Fibroblast of skin of right biceps (primary cell): ENCODE measurements at places on chromosomes 7 and 10.

DNA sequence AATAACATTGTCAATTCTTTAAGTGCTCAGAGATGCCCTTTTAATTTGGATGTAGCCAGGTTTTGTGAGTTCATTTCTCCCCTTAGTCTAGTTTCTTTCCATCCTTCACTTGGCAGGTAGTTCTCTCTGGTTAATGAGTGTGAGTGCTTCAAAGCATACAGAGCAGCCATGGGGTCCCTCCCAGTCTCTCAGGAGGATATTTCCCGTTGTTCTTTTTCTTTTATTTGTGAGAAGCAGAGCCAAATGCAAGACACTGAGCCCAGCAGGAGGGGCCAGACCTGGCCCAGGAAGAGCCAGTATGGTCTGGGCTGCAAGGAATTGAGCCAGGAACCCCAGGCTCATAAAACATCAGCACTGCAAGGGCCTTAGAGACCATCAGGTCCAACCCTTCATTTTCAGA lies 52.4 kb downstream of the PLCE1 start:
- no peak for DNase-seq

- peak; percentile 8 for DNase-seq
Measured at GRCh38 chr10:66625709-66626590, 299.9 kb upstream of the LRRTM3 start.

DNA sequence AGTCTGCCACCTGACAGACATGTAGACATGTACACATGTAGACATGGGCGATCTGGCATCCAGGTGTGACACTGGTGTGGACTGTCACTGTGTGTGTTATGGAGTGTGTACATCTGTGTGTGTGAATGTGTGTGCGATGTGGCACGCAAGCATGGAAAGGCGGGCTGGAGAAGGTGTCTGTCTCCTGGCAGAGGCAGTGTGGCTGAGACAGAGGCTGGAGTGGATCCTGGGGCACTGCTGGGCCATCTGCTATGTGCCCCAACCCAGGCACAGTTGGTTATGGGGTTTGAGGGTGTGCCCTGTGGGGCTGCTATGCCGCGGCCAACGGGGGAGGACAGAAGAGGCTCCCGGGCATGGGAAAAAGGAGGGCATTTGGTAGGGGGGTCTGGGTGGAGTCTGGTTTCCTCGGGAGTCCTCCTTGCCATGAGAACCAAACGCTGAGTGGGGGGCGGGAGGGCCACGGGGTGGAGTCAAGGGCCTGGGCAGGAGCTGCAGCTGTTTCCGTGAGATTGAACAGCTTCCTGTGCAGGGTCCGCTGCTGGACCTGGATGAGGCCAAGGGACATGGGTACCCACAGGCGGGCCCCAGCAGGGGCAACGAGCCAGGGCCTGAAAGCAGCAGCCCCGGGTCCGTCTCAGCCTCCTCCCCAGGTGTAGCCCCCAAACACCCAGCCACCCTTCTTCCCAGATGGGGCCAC lies 1.3 kb downstream of the ELN start:
- no peak for DNase-seq

DNA sequence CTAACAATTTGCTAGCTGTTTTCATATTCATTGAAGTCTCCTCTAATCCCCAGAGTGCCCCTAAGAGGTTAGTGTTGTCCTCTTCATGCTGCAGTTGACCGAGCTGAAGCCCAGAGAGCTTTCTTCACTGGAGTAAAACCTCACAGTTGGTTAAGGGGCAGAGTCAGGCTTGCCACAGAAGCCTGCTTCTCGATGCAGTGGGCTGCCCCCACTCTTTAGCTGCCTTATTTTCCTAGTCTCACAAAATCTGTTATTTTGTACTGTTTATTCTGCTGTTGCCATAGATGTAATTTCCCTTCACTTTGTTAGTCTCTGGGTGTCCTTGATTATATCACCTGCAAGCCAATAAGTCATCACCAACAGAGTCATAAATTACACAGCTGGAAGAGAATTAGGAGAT lies 56.3 kb upstream of the ZPBP start:
- DNase-seq: no peak

DNA sequence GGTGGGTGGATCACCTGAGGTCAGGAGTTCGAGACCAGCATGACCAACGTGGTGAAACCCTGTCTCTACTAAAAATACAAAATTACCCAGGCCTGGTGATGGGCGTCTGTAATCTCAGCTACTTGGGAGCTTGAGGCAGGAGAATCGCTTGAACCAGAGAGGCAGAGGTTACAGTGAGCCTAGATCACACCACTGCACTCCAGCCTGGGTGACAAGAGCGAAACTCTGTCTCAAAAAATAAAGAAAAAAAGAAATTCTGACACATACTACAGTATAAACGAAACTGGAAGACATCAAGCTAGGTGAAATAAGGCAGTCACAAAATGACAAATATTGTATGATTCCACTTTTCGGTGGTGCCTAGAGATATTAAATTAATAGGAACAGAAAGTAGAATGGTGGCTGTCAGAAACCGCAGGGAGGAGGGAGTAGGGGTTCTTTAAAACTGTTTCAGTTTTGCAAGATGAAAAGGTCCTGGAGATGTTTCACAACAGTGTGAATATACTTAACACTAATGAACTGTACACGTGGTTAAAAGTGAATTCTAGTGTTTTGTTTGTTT lies 23.2 kb downstream of the PILRA start:
- no peak for DNase-seq

- no peak for DNase-seq
Measured at GRCh38 chr7:133140994-133141595, 59.2 kb upstream of the CHCHD3 start.

GRCh38 chr7:112140600-112140999 lies 65.6 kb downstream of the DOCK4 start:
- no peak for DNase-seq

- DNase-seq: peak; percentile 47
Measured at GRCh38 chr7:79553811-79554555, 100.5 kb upstream of the MAGI2 start.

DNA sequence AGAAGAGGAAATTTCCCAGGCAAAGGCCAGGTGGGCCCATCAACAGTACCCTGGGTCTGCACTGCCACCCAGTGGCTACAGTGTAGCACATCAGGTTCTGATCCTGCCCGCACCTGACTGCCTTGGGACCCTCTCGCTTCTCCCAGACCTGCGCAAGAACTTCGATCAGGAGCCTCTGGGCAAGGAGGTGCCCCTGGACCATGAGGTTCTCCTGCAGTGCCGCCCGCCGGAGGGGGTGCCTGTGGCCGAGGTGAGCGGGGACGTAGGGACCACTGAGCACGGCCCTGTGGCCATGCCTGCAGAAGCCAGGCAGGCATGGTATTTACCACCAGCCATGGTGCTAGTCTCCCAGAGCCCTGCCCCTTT lies 33.9 kb upstream of the SLC29A3 start:
- DNase-seq: peak; percentile 27

DNA sequence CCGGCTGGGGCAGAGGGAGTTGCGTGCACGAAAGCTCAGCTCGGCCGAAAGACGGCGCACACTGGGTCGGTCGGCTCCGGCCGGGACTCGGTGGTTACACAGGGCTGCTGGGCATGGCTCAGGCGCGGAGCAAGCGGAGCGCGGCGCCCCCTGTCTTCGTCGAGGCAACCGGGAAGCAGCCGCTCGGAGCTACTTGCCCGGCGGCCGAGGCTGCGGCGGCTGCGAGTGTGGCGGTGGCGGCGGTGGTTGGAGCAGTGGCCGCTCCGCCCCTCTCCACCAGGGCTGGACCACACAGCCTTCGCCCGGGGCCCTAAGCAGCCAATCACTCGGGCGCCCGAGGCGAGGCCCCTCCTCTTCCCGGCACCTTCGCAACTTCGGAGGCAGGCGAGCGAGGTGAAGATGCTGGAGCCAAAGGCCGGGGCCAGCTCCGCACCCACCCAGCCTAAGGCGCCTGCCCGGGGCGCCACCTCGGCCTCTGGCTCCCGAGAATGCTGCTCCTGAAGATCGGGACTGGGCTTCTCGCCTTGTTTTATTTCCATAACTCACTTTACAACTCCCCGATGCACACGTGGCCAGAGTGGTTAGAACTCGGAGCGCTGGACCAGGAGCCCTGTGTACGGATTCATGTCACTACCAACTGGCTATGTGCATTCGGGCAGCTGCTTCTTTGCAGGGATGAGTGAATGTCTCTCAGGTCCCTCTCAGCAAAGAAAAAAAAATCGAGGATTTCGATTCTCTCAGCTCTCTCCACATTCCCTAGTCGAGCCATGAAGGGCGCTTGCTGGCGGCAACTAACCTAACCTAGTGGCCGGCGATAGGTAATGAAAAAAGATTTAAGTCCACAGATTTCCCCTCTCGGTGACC lies at the start of gene TLL2:
Gene TLL2, minus strand, starts transcription at position 229 of the 864 bp plus-strand sequence. CDS start 241 bp downstream, outside the sequence.
- DNase-seq: peak; percentile 87

DNA sequence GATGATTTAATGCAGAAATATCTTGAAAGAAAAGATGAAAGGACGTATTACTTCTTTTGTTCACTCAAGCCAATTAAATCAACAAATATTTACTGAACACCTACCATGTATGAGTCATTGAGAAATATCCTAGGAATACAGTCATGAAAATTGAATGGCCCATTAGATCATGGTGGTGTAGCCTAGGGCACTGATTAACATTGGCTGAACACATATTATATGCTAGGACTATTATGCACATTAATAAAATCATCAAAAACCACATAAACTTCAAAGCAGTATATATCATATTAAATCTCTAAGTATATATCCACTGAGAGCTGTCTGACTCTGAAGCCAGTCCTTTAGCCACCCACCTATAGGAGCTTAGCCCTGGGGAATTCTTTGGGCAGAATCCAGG lies 41.8 kb downstream of the FAM204A start:
- DNase-seq: no peak

DNA sequence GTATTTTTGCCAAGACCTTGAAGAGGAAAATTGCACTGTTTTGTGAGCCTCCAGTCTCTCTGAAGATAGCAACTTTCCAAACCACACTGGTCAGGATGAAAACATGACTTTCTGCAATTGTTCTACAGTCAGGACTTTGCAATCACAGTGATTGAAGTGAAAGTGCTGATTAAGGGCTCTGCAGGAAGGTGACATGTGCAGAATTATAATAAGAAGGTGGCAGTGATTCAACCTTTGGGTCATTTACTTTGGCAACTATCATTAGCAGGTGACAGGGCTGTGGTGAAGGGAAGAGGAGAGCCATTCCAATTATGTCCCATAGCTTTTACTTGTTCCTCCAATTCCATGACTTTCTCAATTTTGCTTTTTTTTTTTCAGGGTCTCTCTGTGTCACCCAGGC lies 350.0 kb upstream of the FZD8 start:
- DNase-seq: no peak

DNA sequence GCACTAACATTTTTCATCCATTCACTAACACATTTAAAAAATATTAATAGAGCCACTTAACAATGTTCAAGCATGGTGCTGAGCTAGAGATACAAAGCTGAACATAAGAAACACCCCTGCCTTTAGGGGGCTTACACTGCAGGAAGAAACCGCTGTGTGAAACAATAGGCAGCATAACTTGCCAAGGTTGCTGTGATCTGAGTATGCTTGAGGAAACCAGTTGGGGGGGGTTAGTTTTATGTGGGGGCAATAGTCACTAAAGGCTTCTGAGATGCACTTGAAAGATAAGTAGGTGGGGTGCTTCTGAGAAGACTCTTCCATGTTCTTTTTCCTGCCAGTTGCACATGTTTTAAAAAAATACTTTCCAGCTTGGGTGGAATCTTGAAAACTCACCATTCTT lies 2.8 kb downstream of the RBM17 start:
- DNase-seq: no peak

- DNase-seq: no peak
Measured at GRCh38 chr10:100654782-100655325, 90.5 kb upstream of the PAX2 start.

- DNase-seq: no peak
Measured at GRCh38 chr10:124249812-124250432, 156.5 kb upstream of the CHST15 start.

- no peak for DNase-seq
Measured at GRCh38 chr7:55309040-55309991, 55.8 kb upstream of the LANCL2 start.

GRCh38 chr7:140053812-140054539 lies 8.8 kb downstream of the PARP12 start:
- DNase-seq: no peak

- no peak for DNase-seq
Measured at GRCh38 chr7:85178531-85179298, 8.1 kb downstream of the SEMA3D start.

DNA sequence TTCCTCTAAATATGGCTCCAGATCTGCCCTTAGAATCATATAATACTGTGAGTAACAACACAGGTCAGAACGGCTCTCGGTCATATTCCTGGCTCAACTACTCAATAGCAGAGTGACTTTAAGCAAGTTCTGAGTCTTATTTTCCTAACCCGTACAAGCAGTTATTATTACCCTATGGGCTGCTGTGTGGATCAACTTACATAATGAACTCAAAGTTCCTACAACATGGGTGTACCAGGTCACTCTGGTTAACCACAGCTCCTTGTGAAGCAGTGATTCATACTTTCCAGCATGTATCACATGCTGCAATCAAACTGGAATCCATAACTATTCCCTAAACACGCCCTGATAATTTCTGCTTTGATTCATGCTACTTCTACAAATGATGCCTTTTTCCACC lies 107.3 kb downstream of the LRRN3 start:
- DNase-seq: peak; percentile 99

DNA sequence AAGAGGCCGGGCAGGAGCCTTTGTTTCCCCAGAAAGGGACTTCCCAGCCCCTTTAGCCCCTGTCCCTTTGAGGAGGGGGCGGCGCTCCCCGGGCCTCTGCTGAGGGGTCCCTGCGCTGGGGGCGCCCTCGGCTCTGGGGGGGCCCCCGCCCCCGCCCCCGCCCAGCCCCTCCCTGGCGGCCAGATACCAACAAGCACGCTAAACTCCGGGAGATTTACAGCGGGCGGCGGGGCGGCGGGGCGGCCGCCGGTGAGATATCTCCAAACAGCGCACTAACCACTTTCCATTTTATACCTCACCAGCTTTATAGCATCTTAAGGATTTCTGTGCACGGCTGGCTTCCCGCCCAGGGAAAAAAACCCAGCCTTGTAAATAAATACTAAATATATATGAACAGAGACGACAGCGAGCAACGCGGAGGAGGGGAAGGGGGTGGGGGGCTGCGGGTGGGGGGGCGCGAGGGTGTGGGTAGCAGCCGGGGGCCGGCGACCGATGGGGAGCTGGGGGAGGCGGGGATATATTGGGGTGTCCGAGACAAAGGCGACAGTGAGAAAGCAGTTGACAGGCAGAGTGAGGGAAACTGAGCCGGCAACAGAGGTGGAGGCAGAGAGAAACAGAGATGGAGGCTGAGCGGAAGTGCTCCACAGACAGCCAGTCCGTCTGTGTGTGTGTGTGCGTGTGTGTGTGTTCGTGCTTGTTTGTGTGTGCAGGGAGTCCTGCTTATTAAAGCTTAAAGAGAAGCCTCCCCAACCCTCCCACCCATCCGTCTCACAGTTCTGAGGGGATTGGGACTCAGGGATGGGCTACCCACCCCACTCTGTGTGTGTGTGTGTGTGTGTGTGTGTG lies 85.8 kb downstream of the HIF1AN start:
- peak; percentile 34 for DNase-seq
